SJSA1 (cell line): ENCODE measurements at places on chromosomes 5 and 9. TPM values are rescaled to one million over a fixed set of nuclear protein-coding genes. Genes with fewer than 3 reads are reported as not detected.
A peak's percentile ranks its signal among the peaks of the same experiment; 100 is the strongest.

Gene STXBP1
- total RNA-seq = 18.4 and 72.6 TPM in 2 replicates

Gene PFN3
- total RNA-seq = not detected in 2 replicates

Gene COL15A1
- total RNA-seq = 0.22 and 0.50 TPM in 2 replicates

Gene PCDHGA12
- 0.34 TPM in 1 of 2 replicates, not detected in the other for total RNA-seq

Gene HOMER1
- 6.5 and 10.7 TPM in 2 replicates for total RNA-seq

Gene RGS7BP
- total RNA-seq = 0.03 TPM in 1 of 2 replicates, not detected in the other

Gene NFIB
- total RNA-seq = 7.6 TPM in 2 replicates

DNA sequence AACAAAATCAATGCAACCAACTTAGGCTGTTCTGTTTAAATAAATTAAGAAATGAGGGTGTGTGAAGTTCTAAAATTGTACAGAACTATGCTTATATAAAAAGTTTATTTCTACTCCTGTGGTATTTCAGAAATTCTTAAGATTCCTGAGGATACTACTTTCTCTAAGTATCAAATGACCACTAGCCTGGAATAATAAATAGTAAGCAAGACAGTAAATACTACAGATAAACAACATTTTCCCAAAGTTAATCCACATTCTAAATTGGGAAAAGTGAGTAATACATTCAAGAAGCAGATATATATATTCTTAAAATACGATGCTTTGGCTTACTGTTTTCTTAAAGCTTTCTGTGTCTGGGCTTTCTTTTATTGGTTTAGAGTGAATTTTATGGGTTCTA lies 29.5 kb downstream of the CCNH start:
- peak overlapping the region; percentile 77 for H3K27ac ChIP-seq
- H3K4me3 ChIP-seq = no peak overlapping the region
- DNase-seq = peak; percentile 85
- H3K36me3 ChIP-seq = peaks cover 84% of the 10 kb centered on the region
- peaks cover 19% of the 10 kb centered on the region for H3K4me1 ChIP-seq
- H3K27me3 ChIP-seq = no peaks in the 10 kb centered on the region

DNA sequence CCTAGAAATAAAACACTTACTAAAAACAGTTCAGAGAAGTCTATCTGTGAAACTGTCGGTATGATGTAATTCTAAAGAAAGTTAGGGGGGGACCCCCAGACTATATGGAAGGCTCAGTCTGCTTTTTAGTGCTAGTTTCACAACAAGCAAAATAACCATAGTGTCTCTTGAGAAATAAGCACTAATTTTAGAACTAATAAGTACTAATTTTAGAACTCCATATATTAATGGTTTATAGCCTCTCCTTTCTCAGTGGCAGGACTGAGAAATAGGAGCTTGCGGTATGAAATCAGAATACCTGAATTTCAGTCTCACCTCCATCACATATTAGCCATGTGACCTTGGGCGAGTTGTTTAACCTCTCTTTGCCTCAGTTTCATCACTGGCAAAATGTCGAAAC lies 1.4 kb upstream of the PHF24 start:
- H3K4me1 ChIP-seq = no peaks in the 10 kb centered on the region
- H3K36me3 ChIP-seq = no peaks in the 10 kb centered on the region
- H3K4me3 ChIP-seq = no peak overlapping the region
- DNase-seq = no peak

- no peaks in the 10 kb centered on the region for H3K27me3 ChIP-seq
- peak; percentile 95 for DNase-seq
- H3K4me1 ChIP-seq = peaks cover 10% of the 10 kb centered on the region
- peak within 1 kb of the TSS; percentile 61 for H3K4me3 ChIP-seq
Observed at GRCh38 chr5:157858527-157859226, at the start of gene CLINT1. TSS of gene CLINT1 (minus strand) at chr5:157859145. CDS start at chr5:157858970, 175 bp downstream.

- no peak overlapping the region for H3K27ac ChIP-seq
- DNase-seq = no peak
- H3K4me3 ChIP-seq = no peak overlapping the region
Observed at GRCh38 chr9:91043056-91043810, 241.6 kb downstream of the SYK start.

- no peak for DNase-seq
- H3K27ac ChIP-seq = no peak overlapping the region
- H3K27me3 ChIP-seq = no peaks in the 10 kb centered on the region
Observed at GRCh38 chr9:5839572-5839902, 6.6 kb upstream of the ERMP1 start.

- peak; percentile 5 for DNase-seq
- no peaks in the 10 kb centered on the region for H3K4me1 ChIP-seq
- H3K36me3 ChIP-seq = no peaks in the 10 kb centered on the region
Observed at GRCh38 chr5:119943148-119943547, 313.8 kb downstream of the FAM170A start.

DNA sequence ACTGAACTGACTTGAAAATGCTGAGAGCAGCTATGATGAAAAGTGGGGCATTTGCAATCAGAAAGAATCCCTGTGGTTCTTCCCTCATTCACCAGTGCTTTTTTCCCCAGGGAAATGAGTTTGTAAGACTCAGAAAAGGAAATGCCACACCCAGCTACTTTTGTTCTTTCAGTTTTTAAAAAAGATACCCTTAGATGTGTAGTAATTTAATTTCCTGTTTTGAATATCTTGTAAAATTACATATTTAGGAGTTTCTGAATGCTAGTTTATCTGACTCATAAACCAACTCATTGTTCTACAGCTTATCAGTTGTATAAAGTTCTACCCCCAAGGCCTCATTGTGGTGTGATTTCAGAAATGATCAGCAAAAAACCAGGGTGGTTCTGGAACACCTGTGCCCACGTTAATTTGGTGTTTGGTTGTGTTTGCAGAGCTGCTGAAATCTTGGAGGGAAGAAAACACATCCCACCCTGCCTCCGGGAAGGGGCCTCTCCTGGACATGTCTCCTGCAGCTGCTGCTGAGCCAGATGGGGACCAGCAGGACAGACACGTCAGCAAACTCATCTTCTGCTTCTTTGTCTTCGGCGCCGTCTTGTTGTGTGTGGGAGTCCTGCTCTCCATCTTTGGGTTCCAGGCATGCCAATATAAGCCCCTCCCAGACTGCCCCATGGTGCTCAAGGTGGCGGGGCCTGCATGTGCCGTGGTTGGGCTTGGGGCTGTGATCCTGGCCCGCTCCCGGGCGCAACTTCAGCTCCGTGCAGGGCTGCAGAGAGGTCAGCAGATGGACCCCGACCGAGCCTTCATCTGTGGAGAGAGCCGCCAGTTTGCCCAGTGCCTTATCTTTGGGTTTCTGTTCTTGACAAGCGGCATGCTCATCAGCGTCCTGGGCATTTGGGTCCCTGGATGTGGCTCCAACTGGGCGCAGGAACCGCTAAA lies 2.8 kb downstream of the TMEM171 start:
- peak; percentile 42 for DNase-seq
- H3K4me1 ChIP-seq = peaks cover 39% of the 10 kb centered on the region
- peaks cover 9% of the 10 kb centered on the region for H3K36me3 ChIP-seq

DNA sequence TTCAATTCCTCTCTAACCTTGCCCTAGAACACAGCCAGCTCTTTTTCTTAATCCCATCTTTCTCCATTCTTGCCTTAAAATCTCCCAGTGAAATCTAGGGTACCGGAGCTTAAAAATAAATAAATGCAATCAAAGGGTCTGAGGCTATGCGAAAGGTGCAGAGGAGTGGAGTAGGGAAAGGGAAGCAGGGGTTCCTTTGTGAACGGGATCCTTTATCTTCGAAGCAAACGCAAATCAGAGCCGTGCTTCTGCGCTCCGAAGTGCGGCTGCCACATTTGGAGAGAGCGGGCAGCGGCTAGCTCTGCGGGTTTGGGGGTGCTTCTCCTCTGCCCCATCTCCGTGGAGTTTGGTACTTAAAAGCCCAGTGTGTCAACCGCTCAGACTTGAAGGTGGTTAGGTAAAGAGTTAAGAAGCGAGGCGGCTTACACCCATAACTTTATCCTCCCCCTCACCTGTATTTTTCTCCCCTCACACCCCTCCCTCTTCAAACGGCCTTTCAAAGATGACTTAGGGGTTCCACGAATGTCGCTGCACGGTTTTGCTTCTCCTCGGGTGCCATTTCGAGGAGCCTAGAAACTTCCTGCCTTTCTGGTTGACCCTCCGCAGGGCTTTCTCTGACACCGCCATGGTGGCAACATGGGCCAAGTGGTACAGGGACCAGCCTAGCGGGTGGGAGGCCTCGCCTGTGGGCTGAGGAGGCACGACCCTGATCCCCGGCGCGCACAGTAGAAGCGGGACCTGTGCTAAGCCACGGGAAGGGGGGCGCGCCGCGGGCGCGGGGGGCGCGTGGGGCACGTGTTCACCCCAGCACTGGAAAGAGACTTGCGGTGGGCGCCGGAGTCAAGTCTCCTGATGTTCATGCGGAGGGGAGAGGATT lies 31.7 kb upstream of the NFIB start:
- no peak overlapping the region for H3K27ac ChIP-seq
- H3K4me3 ChIP-seq = no peak overlapping the region
- peaks cover 5% of the 10 kb centered on the region; the same call in 1 of the 2 replicates for H3K4me1 ChIP-seq
- no peaks in the 10 kb centered on the region for H3K27me3 ChIP-seq

GRCh38 chr9:116966199-116966598 lies 279.1 kb downstream of the TRIM32 start:
- no peaks in the 10 kb centered on the region for H3K36me3 ChIP-seq
- no peaks in the 10 kb centered on the region for H3K4me1 ChIP-seq
- DNase-seq = no peak
- H3K4me3 ChIP-seq = no peak overlapping the region
- no peaks in the 10 kb centered on the region for H3K27me3 ChIP-seq

GRCh38 chr5:10266839-10267238 lies 16.8 kb downstream of the CCT5 start:
- no peak overlapping the region for H3K4me3 ChIP-seq
- no peak overlapping the region for H3K27ac ChIP-seq

DNA sequence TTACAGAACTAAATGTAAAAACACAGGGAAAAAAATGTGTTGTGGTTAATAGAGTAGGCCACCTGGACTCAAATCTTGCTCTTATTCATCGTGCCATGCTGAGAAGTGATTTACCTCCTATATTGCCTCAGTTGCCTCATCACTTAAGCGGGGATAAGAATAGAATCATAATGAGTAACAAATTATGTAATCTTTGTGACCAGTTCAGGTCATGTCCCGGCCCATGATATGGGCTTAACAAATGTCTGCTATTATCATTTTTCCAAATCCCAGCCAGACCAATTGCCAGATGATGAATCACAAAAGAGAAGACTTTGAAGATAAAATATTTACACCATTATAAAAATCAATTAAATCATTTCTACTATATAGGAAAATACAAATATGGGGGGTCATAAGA lies 89.8 kb downstream of the CDH6 start:
- DNase-seq = no peak
- H3K4me3 ChIP-seq = no peak overlapping the region
- no peaks in the 10 kb centered on the region for H3K27me3 ChIP-seq
- no peaks in the 10 kb centered on the region for H3K4me1 ChIP-seq
- no peak overlapping the region for H3K27ac ChIP-seq

- no peak for DNase-seq
- H3K4me3 ChIP-seq = no peak overlapping the region
- H3K27ac ChIP-seq = no peak overlapping the region
Observed at GRCh38 chr9:98866435-98867102, 59.1 kb downstream of the GALNT12 start.

- no peak overlapping the region for H3K27ac ChIP-seq
- H3K4me1 ChIP-seq = no peaks in the 10 kb centered on the region
- peaks cover 2% of the 10 kb centered on the region; the same call in 1 of the 2 replicates for H3K27me3 ChIP-seq
- no peak for DNase-seq
- no peaks in the 10 kb centered on the region for H3K36me3 ChIP-seq
Observed at GRCh38 chr5:121702682-121703081, 149.0 kb upstream of the FTMT start.

DNA sequence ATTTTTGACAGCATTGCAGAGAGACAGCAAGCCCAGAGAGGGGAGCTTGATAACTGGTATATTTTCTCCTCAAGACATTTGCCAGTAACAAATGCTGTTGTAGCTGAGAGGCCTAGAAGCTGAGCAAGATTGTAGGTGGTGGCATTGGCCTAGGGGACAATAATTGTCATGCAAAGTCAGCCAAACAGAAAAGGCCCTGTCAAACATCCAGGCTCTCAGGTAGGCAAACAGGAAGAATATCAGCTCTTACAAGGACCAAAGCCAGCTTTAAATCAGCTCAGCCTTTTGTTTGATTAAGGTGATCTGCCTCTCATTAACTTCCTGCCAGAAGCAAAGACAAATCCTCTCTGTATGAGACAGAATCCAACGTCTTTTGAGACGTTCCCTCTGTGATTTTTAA lies 29.7 kb upstream of the BARX1 start:
- H3K36me3 ChIP-seq = no peaks in the 10 kb centered on the region
- H3K4me3 ChIP-seq = no peak overlapping the region
- no peaks in the 10 kb centered on the region for H3K27me3 ChIP-seq
- no peak overlapping the region for H3K27ac ChIP-seq
- no peak for DNase-seq

DNA sequence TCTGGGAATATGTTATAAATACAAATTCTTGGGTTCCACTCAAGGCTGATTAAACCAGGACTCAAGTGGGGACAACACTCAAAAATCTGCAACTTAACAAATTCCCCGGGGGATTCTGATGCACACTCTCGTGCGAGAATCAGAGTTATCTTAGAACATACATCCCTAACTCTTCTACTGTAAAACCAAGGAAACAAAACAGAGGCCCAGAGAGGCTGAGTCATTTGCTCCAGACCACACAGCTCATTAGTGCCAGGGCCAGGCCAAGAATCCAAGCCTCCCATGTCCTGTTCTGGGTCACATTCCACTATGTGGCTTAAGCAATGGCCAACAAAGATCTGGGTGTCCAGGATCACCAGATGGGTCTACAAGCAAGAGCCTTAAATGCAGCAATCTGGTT lies 166.0 kb downstream of the ADAMTS12 start:
- no peaks in the 10 kb centered on the region for H3K36me3 ChIP-seq
- no peaks in the 10 kb centered on the region for H3K4me1 ChIP-seq
- no peak overlapping the region for H3K27ac ChIP-seq
- no peaks in the 10 kb centered on the region for H3K27me3 ChIP-seq
- DNase-seq = no peak
- no peak overlapping the region for H3K4me3 ChIP-seq

DNA sequence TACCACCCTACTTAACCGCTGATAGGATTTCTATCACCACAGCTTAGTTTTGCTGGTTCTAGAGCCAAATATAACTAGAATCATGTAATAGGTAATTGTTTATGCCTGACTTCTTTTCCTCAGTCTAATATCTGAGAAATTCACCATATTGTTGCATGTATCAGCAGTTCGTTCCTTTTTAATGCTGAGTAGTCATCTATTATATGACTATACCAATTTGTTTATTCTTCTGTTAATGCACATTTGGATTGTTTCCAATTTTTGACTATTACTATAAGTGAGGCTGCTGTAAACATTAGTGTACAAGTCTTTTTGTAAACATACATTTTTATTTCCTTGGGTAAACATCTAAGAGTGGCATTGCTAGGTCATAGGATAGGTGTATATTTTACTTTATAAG lies 25.9 kb downstream of the CSNK1G3 start:
- no peak overlapping the region for H3K4me3 ChIP-seq
- H3K27ac ChIP-seq = no peak overlapping the region
- no peaks in the 10 kb centered on the region for H3K27me3 ChIP-seq
- no peak for DNase-seq
- H3K4me1 ChIP-seq = no peaks in the 10 kb centered on the region

GRCh38 chr5:126301056-126301455 lies 122.2 kb upstream of the GRAMD2B start:
- H3K36me3 ChIP-seq = no peaks in the 10 kb centered on the region
- DNase-seq = no peak
- no peaks in the 10 kb centered on the region for H3K27me3 ChIP-seq
- no peaks in the 10 kb centered on the region for H3K4me1 ChIP-seq
- H3K4me3 ChIP-seq = no peak overlapping the region
